B cell (primary cell): ENCODE measurements at places on chromosomes 2 and 18. TPM values are rescaled to one million over a fixed set of nuclear protein-coding genes. Genes with fewer than 3 reads are reported as not detected.

Gene DHX57
- polyA plus RNA-seq = 7.7 and 11.0 TPM in 2 replicates

Gene RGPD4
- polyA plus RNA-seq = not detected in 2 replicates

GRCh38 chr18:44823286-44823685 is 142.6 kb downstream of the SETBP1 start:
- no peak for DNase-seq

GRCh38 chr2:1829796-1830195 is 85.5 kb upstream of the PXDN start:
- no peak for DNase-seq

DNA sequence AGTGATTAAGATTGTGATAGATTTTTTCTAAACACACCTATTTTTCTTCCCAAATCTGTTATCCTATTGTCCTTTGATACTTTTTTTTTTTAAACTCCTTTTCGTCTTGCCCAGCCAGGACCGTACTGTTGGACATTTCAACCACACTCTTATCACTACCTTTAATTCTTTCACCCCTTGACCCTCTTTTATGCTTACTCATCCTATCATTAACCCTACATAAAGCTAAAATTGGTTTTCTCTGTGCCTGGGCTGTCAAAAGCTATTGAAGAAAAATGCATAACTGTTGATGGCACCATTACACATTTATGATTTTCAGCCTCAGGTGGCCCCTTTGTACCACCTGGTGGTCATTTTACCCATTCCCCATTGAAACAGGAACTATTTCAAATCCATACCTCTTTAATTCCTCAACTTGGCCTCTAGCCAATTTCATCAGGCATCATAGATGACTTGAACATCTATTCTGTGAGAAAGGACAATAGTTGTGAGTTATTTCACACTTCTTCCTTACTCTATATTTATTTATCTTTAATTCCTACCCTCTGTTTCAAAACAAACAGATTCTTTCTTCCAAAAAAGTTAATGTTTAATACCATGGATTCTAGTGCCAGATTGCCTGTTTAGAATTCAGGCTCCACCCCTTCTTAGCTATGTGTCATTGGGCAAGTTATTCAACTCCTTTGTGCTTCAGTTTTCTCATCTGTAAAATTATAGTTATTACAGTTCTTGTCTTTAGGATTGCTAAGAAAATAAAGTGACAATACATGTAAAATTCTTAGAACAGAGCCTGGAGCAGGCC is 258.6 kb downstream of the CAMKMT start:
- no peak for DNase-seq

GRCh38 chr2:46964835-46965560 is 49.4 kb upstream of the MCFD2 start:
- no peak for DNase-seq
